ENCODE measurements at places on chromosomes 13 and 19. TPM values are rescaled to one million over a fixed set of nuclear protein-coding genes. Genes with fewer than 3 reads are reported as not detected.

The ACP5 gene
- 20.3 TPM for total RNA-seq

The FDX2 gene
- 4.1 TPM for total RNA-seq

The TPT1 gene
- 2,606 TPM for total RNA-seq

The CNN1 gene
- total RNA-seq = not detected

The ODAD3 gene
- total RNA-seq = not detected
